Left lung (tissue), 14 donors: ENCODE measurements at places on chromosomes 3 and 15. TPM values are rescaled to one million over a fixed set of nuclear protein-coding genes. Genes with fewer than 3 reads are reported as not detected.

C3orf20 gene
- 0.21 TPM for polyA plus RNA-seq

OSBPL10 gene
- polyA plus RNA-seq = 40.1 TPM

CELF6 gene
- 3.5 TPM for polyA plus RNA-seq

CLN6 gene
- polyA plus RNA-seq = 34.2 TPM

CPNE9 gene
- not detected for polyA plus RNA-seq

ABHD17C gene
- 25.6 TPM for polyA plus RNA-seq

HYAL1 gene
- polyA plus RNA-seq = 2.1 TPM

RAD54L2 gene
- 19.7 TPM for polyA plus RNA-seq

DNA sequence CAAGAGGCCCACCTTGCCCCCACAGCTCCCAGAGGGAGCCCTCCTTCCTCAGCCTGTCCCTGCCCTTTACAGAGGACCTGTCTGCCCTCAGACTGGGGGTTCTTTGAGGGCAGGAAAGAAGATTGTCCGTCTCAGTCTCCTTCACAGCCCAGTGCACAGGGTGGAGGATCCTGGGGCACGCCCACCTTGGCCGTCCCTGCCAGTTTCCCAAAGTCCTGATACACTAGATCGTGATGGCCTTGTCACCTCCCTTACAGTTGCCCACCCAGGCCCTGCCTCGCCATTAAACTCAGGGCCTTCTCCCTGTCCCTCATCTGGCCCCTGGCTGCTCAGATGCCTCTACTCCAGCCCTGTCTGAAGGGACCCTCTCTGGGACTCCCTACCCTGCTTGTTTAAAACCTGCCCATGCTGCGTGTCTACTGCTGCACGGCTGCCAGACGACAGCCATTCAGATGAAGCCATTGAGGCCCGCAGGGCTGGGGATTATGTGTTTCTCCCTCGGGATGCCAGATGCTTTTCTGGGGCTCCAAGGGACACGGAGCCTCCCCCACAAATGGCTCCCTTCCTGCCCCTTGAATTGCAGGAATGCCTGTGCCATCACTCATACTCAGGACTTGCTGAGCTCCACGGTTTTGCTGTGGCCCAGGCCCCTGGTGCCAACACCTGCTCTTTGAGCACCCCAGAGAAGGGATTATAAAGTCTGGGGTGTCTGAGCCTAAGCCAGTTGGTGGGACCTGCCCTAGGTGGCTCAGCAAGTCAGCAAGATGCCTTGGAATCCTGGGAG lies 27.8 kb downstream of the ACSBG1 start:
- DNase-seq = no peak

- no peak for DNase-seq
Measured at GRCh38 chr3:150254309-150254708, 153.8 kb upstream of the TSC22D2 start.

- no peak for DNase-seq
Measured at GRCh38 chr15:70259640-70260508, 162.2 kb upstream of the TLE3 start.

DNA sequence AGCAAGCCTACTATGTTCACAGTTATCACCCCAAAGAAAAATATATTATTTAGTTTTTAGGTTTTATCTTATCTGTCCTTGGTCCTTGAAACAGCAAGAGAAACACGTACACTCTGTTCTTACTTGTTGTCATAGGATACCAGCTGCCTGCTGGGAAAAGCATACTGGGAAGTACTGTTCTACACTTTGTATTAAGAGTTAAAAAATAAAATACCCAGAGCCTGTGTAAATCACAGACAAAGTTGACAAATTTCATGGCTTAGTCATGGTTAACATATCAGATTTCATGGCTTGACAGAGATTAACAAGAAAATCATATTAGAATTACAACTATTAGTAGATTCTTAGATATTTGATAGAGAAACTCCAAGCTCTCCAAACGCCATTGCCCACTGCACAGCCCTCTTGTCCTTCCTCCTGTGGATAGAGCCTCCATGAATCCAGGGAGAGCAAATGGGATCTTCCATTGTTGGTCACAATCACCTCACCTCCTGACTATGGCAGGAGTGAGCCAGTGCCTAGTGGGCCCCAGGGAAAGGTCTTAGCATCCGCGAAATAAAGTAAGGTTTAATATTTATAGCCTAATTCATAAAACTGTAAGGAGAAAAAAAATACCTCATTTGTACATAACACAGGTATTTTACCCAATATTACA lies 128.1 kb upstream of the WNT5A start:
- no peak for DNase-seq

- peak; percentile 13 for DNase-seq
Measured at GRCh38 chr3:196793246-196793645, 53.6 kb downstream of the PAK2 start.

GRCh38 chr15:77037388-77038209 lies 33.3 kb downstream of the TSPAN3 start:
- no peak for DNase-seq

DNA sequence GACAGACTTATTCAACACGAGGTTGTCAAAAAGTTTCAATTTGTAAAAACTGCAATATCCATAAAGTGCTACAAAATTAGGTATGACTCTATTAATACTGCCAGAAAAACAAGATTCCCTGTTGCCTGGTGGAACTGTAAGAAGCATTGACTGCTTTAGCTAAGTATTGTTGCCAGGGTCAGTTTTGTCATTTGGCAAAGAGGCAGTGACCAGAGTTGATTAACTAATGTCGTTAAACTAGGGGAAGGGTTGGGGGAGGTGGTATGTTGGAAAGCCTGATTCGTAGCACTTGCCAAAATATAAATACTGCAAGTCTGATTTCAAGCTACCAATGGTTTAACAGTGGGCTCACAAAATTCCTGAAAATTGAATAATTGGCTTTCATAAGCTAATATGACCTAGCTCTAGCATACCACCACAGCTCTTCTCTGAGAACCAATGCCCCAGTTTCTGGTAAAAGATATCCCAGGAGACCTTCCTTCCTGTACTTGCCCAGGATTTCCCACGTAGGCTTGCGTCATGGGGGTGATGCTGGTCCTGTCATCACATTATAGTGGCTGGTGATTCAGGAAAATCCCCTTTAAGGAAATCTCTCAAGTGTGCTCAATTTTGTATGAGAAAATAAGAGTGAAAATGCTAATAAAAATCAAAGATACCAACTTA lies 266.4 kb upstream of the TBC1D5 start:
- no peak for DNase-seq

GRCh38 chr15:58246041-58246440 lies 107.9 kb downstream of the AQP9 start:
- DNase-seq = no peak

GRCh38 chr3:51156147-51156546 lies 228.9 kb upstream of the MANF start:
- DNase-seq = no peak

GRCh38 chr15:33119865-33120264 lies 74.6 kb downstream of the FMN1 start:
- no peak for DNase-seq

- no peak for DNase-seq
Measured at GRCh38 chr15:63395730-63396151, 14.1 kb upstream of the CA12 start.

- no peak for DNase-seq
Measured at GRCh38 chr3:57654267-57654666, 38.6 kb downstream of the DENND6A start.

DNA sequence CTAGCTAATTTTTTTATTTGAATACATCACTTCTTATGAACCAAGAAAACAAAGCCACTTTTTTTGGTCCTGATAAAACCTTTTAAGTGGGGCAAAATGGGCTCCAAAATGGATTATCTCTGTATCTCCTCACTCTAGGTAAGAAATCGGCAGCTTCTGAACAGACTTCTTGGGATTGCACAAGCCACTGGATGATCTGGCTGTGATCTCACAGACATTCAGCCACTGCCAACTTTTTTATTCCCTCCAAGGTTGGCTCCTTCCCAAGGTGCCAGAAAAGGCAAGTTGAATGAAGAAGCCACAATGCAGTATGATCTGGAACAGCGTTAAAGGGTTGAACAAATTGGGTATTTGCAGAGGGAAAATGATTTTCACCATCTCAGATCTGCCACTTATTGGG lies 73.2 kb downstream of the PRICKLE2 start:
- DNase-seq = peak; percentile 77

DNA sequence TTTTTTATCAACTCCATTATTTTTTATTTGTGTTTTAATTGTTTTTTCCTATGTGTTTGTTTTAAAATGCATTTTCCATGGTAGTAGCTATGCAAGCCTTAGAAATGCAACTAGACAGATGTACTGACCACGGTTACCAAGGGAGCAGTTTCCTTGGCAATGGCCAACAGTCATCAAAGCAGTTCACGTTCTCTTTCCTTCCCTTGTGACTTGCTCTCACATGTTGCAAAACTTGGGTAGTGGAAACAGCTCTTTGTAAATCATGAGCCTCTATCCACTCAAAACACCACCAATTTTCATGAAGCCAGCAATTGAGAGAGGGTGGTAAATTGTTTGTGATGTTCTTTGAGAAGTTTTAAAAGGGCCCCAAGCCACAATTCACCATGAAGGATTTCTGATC lies 499.4 kb upstream of the MDFIC2 start:
- peak; percentile 48 for DNase-seq

- no peak for DNase-seq
Measured at GRCh38 chr15:92751528-92751927, 96.0 kb upstream of the FAM174B start.

DNA sequence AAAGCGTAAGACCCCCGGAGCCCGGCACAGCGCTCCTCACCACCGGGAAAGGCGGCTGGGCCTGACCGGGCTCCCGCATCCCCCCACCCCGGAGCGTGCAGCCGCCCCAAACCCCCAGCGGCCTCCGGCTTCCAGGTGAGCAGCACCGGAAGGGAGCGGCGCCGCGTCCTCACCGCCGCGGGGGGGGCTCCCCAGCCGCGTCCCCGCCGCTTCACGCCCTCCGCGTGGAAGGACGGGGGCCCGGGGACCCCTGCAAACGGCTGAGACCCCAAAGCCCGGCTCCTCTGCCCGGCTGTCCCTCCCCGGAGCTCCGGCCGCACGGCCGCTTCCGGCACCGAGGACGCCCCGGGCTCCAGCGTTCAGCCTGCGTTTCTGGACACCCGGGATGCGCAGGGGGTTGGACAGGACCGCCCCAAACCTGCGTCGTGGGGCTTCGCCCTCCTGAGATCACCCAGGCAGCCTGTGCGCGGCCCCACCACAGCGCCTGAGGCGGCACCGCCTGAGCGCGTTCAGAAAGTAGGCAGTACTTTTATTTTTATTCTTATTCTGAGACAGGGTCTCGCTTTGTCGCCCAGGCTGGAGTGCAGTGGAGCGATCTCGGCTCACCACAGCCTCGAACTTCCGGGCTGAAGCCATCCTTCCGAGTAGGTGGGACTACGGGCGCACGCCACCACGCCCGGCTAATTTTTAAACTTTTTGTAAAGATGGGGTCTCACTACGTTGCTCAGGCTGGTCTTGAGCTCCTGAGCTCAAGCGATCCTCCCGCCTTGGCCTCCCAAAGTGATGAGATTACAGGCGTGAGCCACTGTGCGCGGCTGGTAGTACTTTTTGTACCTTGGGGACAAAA lies 51.6 kb upstream of the BLM start:
- peak; percentile 93 for DNase-seq

GRCh38 chr15:29773816-29774215 lies 48.5 kb downstream of the TJP1 start:
- no peak for DNase-seq

DNA sequence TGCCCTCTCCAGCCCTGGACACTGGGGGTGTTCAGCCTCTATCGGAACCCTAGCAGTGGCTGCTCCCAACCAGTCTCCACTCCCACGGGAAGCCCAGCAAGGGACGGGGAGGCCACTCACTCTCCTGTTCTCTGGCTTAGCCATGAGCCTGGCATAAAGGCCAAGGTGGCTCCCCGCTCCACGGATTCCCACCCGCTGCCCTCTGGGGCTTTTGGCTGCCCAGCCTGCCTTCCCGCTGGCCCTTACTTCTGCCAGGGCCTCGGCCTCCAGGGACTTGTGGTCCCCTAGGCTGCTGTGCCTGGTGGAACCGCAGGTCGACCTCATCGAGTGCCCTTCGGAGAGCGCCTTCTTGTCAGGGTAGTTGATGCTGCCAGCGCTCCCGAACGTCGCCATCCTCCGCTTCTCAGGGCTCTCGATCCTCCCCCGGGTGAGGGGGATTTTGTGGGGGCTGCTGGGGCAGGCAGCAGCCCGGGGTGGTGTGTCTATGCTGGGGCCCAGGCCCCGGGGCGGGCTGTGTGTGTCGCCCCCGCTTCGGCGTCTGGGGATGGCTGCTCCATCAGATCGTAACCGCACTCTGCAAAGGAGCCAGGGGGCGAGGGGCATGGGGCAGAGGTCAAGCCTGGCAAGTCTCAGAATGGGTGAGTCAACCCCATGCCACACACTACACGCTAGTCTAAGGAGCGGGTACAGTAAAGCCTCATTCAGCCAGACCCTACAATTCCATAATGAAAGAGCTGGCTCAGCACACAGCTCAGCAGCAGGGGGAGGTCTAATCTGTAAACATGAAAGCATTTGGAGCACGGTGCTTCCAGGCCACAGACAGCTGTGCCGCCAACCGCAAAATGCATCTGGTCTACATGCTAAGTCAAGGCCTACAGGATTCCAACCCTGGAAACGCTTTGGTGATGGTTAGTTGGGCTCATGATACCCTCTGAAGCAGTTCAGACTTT lies 27.3 kb upstream of the RAD18 start:
- peak; percentile 57 for DNase-seq

DNA sequence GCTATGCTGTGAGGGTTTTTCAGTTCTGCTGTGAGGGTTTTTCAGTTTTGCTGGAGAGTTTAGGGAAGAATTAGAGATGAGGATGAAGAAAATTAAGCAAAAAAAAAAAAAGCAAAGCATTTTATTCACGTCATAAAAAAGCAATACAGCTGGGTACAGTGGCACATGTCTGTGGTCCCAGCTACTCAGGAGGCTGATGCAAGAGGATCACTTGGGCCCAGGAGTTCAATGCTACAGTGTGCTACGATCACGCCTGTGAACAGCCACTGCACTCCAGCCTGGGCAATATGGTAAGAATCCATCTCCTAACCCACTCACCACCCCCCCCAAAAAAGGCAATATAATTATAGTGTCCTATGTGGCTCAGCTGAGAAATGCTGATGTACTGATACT lies 162.7 kb downstream of the MAGI1 start:
- no peak for DNase-seq

DNA sequence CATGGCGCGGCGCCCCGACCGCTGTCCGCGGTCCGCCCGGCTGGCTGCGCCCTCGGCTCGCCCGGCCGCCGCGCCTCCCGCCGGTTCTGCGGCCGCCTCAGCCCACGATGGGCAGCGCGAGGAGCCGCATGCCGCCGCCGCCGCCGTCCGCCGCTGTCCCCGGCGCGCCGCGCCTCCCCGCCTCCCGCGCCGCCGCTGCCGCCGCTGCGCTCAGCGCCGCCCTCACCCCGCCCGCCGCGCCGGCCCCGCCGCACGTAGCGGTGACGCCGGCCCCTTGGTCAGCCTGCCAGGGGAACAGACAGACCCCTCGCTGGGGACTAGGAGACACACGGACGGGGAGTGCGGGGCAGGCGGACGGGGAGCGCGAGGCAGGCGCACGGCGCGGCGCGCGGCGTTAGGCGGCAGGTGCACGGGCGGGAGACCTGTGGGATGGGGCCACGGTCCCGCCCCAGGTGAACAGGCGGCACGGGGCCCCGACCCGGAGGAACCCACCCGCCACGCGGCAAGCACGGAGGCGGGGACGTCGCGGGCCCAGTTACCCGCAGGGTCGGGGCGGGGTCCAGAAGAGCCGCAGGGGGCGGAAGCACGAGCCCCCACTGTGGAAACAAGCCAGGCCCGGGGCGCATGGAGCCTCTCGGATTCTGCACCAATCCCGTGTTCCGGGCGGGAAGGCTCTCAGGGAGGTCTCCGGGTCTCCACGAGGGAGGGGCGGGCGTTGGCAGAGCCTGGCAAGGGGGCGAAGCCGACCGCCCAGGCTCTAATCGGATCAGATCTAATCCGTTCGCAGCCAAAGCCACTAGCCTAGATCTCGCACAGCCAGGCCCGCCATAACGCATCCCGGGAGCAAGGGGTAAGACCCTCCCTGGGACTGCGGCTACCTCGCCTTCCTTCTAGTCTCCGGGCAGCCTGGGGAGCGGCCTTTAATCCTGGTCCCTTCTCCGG lies at the start of gene CSPG5:
Gene CSPG5, minus strand, starts transcription at position 175 of the 942 bp plus-strand sequence. Its CDS starts 172 bp downstream, at position 3.
- DNase-seq = no peak
